ENCODE measurements at places on chromosomes 4 and X.

- DNase-seq, result no peak
Observed at GRCh38 chr4:79678472-79679202, 270.6 kb upstream of the GK2 start.

GRCh38 chrX:19075754-19076153 lies 46.5 kb downstream of the ADGRG2 start:
- no peak for DNase-seq

DNA sequence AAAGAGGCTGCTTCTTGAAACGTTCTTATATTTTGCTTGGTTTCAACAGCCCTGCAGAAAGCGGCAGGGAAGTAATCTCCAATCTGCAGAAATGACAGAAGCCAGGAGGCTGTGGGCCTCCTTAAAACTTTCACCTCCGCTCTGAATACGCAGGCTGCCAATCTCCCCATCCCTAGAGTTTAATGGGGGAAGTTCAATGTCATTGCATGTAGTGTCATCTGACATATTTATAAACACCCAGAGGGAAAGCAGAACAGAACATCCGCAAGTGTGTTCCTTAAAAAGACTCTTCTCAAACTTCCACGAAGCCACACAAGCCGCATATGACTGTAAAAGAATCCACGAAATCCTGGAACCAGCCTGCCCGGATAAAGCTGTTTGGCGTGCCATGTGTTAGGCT lies 148.8 kb upstream of the TBL1X start:
- no peak for DNase-seq

- peak; percentile 61 for DNase-seq
Observed at GRCh38 chrX:46573892-46574773, 568 bp downstream of the CHST7 start.

GRCh38 chrX:70664726-70665125 lies 220.1 kb downstream of the DLG3 start:
- no peak for DNase-seq

- DNase-seq, result no peak
Observed at GRCh38 chr4:22515888-22516541, at the start of gene ADGRA3. TSS of gene ADGRA3 (minus strand) at chr4:22516066. CDS start at chr4:22515784, 282 bp downstream.

- no peak for DNase-seq
Observed at GRCh38 chr4:139314047-139314800, 11.9 kb upstream of the NDUFC1 start.

- DNase-seq, result no peak
Observed at GRCh38 chrX:150236327-150236726, 126.8 kb upstream of the MAMLD1 start.

- no peak for DNase-seq
Observed at GRCh38 chrX:18887825-18888212, 96.1 kb downstream of the PHKA2 start.

DNA sequence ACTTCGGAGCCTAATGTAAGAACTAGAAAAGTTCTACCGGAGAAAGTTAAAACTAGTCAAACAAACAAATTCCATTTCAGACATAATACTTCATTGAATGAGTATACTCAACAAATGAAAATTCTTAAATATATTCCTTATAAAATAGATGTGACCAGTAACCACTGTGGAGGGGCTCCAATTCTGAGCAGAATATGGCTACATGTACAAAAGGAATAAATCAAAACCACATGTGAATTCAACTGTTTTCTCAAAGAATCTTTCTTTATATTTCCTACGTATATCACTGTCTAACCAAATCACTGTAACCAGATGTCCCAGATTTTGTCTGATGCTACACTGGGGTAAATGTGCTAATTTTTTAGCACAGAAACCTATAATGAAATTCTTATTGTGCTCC lies 49.0 kb downstream of the HTN1 start:
- no peak for DNase-seq

- no peak for DNase-seq
Observed at GRCh38 chr4:78022517-78022916, 34.6 kb upstream of the FRAS1 start.

GRCh38 chr4:109298279-109299010 lies 4.0 kb downstream of the COL25A1 start:
- DNase-seq, result no peak

- no peak for DNase-seq
Observed at GRCh38 chr4:89894649-89895550, at the start of gene MMRN1. TSS of gene MMRN1 (plus strand) at chr4:89894854. CDS start at chr4:89894972, 118 bp downstream.

- DNase-seq, result no peak
Observed at GRCh38 chr4:41632481-41633073, 94.6 kb downstream of the LIMCH1 start.

GRCh38 chr4:76256032-76256431 lies 4.5 kb downstream of the FAM47E start:
- DNase-seq, result no peak

GRCh38 chrX:139892512-139892911 lies 40.3 kb downstream of the ATP11C start:
- no peak for DNase-seq

DNA sequence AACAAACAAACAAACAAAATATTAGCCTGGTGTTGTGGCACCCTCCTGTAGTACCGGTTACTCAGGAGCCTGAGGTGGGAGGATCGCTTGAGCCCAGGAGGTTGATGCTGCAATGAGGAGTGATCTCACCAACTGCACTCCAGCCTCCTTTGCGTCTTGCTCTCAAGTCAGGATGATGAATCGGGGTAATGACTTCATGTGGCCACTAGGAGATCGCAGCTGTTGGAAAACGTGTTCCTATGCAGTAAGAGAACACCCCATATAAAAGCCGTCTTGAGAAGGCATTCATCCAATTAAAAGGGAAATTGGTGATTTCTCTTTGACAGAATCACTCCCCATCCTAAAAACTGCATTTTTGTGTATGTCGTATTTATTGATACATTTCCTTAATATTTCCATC lies 6.9 kb downstream of the CCNB3 start:
- DNase-seq, result no peak

All from T-helper 9 cell (primary cell).